Activated gamma-delta T cell (primary cell): ENCODE measurements at places on chromosomes 1 and 21.

DNA sequence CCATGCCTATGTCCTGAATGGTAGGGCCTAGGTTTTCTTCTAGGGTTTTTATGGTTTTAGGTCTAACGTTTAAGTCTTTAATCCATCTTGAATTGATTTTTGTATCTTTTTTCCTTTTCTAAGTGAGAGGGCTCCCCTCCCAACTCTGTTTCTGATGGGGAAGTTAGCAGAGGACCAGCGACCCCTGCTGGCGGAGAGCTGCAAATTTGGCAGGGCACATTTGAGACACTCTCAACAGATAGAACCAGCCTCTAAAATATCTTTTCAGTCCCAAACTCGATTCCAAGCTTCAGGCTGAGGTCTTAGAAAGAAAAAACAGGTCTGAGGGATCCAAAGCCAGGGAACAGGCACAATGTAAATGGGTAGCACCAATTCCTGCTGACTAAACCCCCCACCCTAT is 32.5 kb downstream of the LRRC3 start:
- no peak for DNase-seq

GRCh38 chr1:59272507-59272906 is 24.4 kb upstream of the FGGY start:
- no peak for DNase-seq

DNA sequence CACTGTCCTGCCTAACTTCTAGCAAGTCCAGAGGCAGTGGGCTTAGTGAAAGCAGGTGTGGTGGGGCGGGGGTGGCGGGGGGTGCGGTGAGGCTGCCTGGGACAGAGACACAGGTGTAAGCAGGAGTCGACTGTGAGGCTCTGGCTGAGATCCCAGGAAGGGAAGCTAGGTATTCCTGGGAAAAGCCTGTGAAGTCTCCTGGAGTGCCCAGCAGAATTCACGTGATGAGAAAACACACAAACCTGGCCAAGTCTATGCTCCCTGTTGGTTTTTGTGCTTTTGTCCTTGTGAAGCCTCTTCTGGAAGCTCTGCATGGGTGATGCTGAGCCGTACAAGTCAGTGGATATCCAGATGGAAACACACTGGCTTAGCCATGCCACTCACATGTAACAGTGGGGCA is 5.3 kb downstream of the GALNT2 start:
- no peak for DNase-seq

DNA sequence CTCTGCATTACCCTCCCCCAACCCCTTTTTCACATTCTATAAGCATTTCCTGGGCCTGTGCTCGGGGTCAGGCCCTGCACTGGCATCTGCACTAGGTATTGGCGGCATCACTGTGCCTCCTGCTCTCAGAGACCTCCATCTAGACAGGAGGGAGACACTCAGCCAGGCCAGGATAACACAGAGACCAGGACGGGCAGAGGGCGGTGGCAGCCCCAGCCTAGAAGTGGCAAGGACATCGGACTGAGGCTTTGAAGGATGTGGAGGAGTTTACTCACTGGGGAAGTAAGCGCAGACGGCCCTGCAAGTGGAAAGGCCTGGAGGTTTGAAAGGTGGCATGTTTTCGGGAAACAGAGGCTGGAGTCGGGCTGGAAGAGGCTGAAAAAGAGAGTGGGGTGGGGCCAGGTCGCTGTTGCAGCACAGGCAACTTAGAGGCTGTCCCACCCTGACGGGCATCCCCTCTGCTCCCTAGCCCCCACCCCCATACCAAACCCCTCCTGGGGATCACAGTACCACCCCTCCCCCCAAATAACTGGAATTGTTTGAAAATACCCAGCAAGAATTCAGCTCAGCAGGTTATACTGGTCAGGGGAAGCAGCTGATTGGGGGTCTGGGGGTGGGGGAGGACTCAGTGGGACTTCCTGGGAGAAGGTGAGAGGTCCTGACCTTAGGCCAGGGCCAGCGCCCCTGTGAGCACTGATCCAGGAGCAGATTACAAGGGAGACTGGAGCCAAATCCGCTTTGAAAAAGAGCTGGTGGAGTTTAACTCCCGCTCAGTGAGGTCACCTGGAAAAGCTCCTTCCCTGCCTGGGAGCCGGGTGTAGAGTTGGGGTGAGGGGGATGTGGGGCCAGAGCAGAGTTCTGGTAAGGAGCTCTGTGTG is 121.8 kb upstream of the WNT4 start:
- no peak for DNase-seq

GRCh38 chr1:41844255-41844654 is 74.5 kb downstream of the HIVEP3 start:
- DNase-seq = no peak

GRCh38 chr1:205535096-205535495 is 30.6 kb downstream of the CDK18 start:
- no peak for DNase-seq

GRCh38 chr1:171343727-171344472 is 29.9 kb downstream of the FMO4 start:
- no peak for DNase-seq

GRCh38 chr21:16517383-16517782 is 787.6 kb downstream of the USP25 start:
- DNase-seq = no peak

GRCh38 chr1:67737875-67738274 is 52.9 kb downstream of the GADD45A start:
- DNase-seq = no peak

DNA sequence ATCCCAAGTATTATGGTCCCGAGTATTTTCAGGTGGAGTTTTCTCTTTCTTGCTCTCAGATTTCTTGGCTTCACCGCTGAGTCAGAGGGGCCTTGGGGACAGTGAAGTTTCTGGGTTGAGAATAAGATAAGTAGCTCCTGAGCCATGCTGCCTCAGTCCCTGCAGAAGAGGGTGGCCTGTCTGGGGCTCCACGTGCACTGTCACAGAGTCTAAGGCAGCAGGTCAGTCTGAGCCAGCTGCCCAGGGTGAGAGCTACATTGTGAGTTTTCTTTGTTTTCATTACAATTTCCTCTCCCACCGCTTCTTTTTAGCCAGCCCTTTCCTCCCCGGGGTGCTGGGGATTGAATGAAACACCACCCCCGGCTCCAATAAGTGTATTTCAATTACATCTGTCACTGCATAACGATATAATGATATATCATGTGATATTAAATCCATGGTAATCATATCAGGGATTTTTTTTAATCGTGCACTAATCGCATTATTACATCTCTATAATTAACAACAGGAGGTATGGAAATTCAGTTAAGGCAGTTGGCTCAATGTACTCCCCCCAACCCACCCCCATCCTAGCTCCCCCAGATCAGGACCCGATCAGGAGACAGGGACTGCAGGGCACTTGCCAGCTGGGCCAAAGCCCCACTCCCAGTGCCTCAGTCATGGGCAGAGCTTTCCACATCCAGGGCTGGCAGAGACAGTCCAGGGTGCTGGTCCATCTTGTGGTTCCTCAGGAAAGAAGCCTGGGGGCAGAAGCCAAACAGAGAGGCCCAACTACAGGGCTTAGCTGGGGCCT is 43.7 kb downstream of the DMAP1 start:
- no peak for DNase-seq

GRCh38 chr1:155171836-155172731 is 1.0 kb downstream of the KRTCAP2 start:
- DNase-seq = no peak

- peak; percentile 79 for DNase-seq
Observed at GRCh38 chr21:34887725-34888568, 161.2 kb downstream of the RUNX1 start.

GRCh38 chr1:92736395-92736794 is 48.5 kb downstream of the EVI5 start:
- DNase-seq = no peak

DNA sequence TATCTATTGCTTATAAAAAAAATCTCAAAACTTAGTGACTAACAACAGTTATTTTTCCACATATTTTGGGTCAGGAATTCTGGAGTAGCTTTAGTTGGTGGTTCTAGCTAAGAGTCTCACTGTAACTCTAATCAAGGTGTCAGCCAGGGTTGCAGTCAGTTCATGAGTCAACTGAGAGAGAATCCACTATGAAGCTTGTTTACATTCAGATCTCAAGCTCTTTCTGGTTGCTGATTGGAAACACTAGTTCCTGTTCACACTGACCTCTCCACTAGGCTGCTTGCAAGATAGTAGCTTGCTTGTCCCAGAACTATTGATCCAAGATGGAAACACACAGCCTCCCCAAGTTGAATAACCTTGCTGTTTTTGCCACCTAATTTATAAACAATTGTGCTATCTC is 1192.1 kb upstream of the B3GALT2 start:
- DNase-seq = no peak

DNA sequence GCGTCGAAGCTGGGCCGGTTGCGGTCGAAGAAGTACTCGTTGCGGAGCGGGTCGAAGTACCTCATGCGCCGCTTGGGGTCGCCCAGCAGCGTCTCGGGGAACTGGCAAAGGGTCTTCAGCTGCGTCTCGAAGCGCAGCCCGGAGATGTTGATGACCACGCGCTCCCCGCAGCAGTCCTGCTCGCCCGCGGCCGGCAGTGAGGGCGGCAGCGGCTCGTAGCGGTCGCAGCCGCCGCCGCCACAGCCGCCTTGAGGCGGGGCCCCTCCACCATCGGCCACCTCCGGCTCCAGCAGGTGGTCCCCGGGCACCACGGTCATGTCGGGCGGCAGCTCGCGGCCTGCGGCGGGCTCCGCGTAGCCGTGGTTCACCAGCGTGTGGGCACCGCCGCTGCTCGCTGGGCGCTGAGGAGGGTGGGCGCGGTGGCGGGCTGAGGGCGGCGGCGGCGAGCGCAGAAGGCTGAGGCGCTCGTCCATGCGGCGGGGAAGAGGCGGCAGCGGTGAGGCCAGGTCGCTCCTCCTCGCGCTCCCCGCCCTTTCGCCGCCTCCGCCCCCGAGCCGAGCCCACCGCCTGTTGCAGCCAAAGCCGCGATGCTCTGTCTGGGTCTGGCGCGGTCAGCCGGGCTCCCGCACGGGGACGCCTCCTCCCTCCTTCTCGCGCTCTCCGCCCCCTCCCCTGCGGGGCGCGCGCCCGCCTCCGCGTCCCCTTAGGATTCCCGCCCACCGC is at the start of gene KCNA3:
TSS of gene KCNA3 (minus strand) at position 604 of the 723 bp plus-strand sequence. CDS start at position 473, 131 bp downstream.
- DNase-seq = peak; percentile 84

GRCh38 chr1:194517567-194517966 is 1331.2 kb upstream of the B3GALT2 start:
- no peak for DNase-seq

DNA sequence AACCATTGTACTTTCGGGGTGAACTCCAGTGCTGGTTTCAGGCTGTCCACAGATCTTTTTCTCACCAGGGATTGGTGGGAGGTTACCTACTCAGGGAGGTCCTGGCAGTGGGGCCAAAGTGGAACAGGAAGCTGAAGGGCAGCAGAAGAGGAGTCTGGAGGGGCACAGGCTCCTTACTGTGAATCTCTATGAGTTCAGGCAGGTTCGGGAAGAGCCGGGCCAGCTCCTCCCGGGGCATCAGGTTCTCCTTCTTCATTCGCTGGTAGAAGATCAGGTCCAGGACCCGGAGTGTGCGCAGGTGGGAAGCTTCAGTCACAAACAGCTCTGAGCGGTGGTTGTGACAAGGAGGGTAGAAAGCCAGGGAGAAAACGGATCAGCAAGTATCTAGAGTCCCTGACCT is 26.7 kb downstream of the LRRC71 start:
- DNase-seq = no peak

- no peak for DNase-seq
Observed at GRCh38 chr1:63099188-63099587, 223.2 kb upstream of the FOXD3 start.

DNA sequence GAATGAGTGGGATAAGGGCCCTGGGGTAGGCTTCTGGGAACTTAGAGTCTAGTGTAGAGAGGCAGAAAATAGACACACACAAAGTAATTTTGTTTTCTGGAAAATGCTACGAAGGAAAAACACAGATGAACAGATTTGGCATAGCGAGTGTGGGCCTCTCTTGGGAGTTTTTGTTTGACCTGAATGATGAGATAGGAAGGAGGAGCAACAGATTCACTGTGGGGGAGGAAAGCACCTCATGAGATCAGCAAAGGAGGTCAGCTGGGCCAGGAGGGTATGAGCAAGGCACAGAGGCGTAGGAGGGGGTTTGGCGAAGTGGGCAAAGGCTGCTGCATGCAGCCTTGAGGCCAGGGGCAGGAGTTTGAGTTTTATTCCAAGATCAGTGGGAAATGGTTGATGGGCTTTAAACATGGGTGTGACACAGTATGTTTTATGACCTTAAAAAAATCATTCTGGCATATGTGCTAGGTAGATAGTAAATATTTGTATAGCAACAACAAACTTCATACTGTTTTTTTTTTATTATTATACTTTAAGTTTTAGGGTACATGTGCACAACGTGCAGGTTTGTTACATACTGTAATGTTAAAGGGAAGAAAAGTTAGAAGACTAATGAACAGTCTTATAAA is 57.9 kb downstream of the FGGY start:
- no peak for DNase-seq

GRCh38 chr1:203367057-203367456 is 16.1 kb upstream of the FMOD start:
- DNase-seq = no peak

GRCh38 chr1:235495551-235495950 is 8.7 kb downstream of the B3GALNT2 start:
- no peak for DNase-seq

GRCh38 chr1:171623651-171624331 is 1.7 kb downstream of the MYOCOS start:
- DNase-seq = no peak

GRCh38 chr1:179924268-179924667 is 30.3 kb upstream of the CEP350 start:
- no peak for DNase-seq

GRCh38 chr1:19723874-19724273 is 59.2 kb downstream of the HTR6 start:
- DNase-seq = no peak

DNA sequence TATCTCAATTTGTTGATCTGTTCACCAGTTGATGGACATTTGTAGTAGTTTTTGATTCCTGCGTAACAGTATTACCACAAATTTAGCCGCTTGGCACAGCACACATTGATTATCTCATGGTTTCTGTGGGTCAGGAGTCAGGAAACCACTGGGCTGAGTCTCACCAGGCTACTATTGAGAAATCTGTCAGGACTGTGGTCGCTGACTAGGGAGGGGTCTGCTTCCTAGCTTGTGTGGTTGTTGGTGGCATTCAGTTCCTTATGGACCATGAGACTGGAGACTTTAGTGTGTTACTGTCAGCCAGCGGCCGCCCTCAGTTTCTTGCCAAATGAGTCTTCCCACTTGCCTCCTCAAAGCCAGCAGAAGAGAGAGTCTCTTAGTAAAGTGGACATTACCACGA is 9.8 kb downstream of the PEX14 start:
- no peak for DNase-seq

DNA sequence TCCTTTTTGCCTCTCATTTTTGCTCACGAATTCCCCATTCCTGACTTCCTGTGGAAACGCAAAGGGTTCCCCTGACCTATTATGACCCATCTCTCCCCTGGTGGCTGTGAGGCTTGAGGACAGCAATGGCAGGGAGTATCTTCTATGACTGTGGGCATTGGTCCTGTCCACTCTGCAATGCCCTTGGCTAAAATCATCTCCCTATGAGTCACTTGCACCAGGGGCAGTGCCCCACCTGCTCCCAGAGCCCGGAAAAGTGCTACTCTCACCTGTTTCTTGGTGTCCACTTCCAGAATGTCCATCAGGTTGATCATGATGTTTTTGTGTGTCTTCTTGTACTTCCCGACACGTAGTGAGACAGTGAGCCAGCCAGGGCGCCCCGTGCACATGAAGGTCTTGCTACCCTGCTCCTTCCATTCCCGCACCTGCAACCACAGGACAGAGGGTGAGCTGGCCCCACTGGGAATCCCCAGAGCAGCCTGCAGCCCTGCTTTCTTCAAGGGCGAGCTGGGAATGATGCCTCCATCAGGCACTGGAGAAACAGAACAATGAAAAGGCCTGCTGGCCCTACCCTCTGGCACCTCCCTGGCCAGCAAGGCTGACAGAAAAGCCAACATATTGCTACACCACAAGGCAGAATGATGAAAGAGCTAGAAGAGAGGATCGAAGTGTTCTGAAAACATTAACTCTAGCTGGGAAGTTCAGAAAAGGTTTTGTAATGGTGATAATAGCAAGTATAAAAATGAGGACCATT is 3.5 kb downstream of the DHCR24 start:
- no peak for DNase-seq
